PC-3 (cell line): ENCODE measurements at places on chromosomes 3 and 15.
A peak's percentile ranks its signal among the peaks of the same experiment; 100 is the strongest.

DNA sequence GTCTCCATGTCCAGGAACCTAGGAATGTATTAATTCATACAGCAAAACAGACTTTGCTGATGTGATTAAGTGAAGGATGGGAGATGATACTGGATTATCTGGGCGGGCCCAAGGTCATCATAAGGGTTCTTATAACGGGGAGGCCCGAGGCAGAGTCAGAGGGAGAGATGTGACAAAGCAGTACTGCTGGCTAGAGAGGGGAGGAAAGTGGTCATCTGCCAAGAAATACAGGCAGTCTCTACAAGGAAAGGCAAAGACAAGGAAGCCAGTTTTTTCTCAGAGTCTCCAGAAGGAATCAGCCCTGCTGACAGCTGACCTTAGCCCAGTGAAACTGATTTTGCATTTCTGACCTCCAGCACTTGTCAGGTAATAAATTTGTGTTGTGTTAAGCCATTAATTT is 66.2 kb upstream of the CORO2B start:
- no peak for DNase-seq

GRCh38 chr3:29099296-29099695 is 181.6 kb upstream of the RBMS3 start:
- DNase-seq: no peak

- DNase-seq: no peak
Observed at GRCh38 chr3:160478338-160478737, 28.8 kb upstream of the TRIM59 start.

DNA sequence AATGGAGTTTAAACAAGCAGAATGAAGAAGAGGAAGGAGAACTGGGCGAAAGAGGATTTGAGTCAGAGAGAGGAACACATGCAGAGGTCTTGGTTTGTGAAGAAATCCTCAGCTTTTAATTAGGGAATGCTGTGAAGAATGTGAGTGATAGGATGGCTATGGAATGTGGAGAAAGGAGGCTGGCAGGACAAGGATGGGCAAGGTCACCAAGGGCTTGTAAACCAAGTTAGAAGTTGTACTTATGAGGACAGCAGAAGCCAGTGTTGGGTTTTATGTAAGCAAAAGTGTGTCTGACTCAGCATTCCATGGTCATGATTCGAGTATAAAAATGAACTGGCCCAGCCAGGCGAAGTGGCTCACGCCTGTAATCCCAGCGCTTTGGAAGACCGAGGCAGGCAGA is 60.0 kb upstream of the IL12A start:
- peak; percentile 97 for DNase-seq

GRCh38 chr15:29319823-29320222 is 50.2 kb upstream of the NSMCE3 start:
- no peak for DNase-seq

- no peak for DNase-seq
Observed at GRCh38 chr3:63951492-63952247, 39.5 kb upstream of the SCAANT1 start.

DNA sequence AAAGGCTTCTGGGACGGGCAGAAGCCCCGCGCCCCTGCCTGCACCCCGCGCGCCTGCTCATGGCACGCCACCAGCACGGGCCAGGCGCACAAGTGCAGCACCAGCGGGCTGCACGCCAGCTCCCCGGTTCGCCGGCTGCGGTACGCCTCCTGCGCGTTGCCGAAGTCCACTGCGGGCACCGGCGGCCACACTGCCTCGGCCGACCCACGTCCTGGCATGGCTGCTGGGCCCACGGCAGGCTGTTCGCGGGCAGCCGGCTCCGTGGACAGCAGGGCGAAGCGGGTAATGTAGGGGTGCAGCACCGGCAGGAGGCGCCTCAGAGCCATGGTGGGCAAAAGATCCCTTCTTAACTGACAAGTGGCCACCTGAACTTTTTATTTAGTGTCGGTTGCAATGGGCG is 34.8 kb downstream of the MCCC1 start:
- no peak for DNase-seq

- no peak for DNase-seq
Observed at GRCh38 chr3:157111518-157111917, 48.4 kb downstream of the CCNL1 start.

GRCh38 chr3:34183611-34184340 is 385.3 kb downstream of the PDCD6IP start:
- DNase-seq: no peak

- DNase-seq: no peak
Observed at GRCh38 chr15:29048011-29048410, 162.2 kb downstream of the APBA2 start.

- peak; percentile 98 for DNase-seq
Observed at GRCh38 chr3:115790759-115791158, 167.4 kb downstream of the GAP43 start.

GRCh38 chr15:63155486-63155885 is 1.8 kb downstream of the RPS27L start:
- no peak for DNase-seq

- DNase-seq: no peak
Observed at GRCh38 chr3:73236867-73237266, 175.4 kb downstream of the EBLN2 start.

GRCh38 chr3:186551387-186551786 is 7.2 kb upstream of the CRYGS start:
- peak; percentile 13 for DNase-seq

GRCh38 chr3:25789209-25789595 is 688 bp upstream of the OXSM start:
- no peak for DNase-seq

GRCh38 chr3:143396790-143397189 is 277.2 kb downstream of the CHST2 start:
- DNase-seq: no peak

GRCh38 chr15:67831363-67831762 is 6.1 kb downstream of the SKOR1 start:
- DNase-seq: no peak

DNA sequence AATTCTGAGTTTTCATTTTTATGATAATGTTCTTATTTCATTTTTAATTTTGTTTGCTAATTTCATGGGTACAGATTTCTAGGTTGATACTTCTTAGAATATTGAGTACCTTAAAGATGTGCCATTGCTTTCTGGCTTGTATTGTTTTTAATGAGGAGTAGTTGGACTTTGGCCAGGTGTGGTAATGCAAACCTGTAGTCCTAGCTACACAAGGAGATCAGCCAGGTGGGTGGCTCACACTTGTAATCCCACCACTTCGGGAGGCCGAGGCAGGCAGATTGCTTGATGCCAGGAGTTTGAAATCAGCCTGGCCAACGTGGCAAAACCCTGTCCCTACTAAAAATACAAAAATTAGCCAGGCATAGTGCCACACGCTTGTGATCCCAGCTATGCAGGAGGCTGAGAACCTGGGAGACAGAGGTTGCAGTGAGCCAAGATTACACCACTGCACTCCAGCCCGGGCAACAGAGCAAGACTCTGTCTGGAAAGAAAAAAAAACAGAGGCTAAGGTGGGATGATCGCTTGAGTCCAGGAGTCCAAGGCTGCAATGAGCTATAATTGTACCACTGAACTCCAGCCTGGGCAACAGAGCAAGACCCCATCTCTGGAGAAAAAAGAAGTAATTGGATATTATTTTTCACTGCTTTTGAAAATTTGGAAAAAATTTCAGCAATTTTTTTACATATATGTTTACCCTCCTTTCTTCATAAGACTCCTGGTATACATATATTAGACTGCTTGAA is 198.0 kb downstream of the ALCAM start:
- no peak for DNase-seq

- DNase-seq: no peak
Observed at GRCh38 chr3:193730976-193731375, 138.0 kb downstream of the OPA1 start.

- no peak for DNase-seq
Observed at GRCh38 chr3:172905451-172905850, 154.9 kb downstream of the ECT2 start.

- no peak for DNase-seq
Observed at GRCh38 chr3:126827121-126827520, 123.1 kb downstream of the CHCHD6 start.

- no peak for DNase-seq
Observed at GRCh38 chr3:55823001-55823400, 335.9 kb upstream of the WNT5A start.
